ENCODE measurements at places on chromosomes 3 and 15. TPM values are rescaled to one million over a fixed set of nuclear protein-coding genes. Genes with fewer than 3 reads are reported as not detected.

CCDC71 gene
- total RNA-seq, result 35.8 TPM

DNA sequence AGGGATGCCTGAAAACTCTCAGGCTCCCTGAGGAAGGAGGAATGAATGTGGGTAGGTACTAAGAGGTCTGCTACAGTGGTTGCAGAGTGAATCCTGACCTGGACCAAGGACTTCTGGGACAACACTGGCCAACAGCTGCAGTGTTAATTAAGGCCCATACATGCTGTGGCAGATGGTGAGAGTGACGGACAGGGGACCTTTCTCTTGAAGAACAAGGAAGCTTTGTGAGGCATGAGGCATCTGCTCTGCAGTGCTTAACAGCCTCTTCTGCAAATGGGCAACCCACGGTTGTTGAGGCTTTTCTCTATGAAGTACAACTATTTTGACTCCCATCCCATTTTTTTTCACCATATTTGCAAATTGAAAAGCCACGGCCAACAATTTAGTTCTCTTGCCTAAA, 26.6 kb upstream of the ACAN start:
- no peak for DNase-seq

- DNase-seq, result no peak
Observed at GRCh38 chr3:58206406-58207011, 4.3 kb downstream of the DNASE1L3 start.

DNA sequence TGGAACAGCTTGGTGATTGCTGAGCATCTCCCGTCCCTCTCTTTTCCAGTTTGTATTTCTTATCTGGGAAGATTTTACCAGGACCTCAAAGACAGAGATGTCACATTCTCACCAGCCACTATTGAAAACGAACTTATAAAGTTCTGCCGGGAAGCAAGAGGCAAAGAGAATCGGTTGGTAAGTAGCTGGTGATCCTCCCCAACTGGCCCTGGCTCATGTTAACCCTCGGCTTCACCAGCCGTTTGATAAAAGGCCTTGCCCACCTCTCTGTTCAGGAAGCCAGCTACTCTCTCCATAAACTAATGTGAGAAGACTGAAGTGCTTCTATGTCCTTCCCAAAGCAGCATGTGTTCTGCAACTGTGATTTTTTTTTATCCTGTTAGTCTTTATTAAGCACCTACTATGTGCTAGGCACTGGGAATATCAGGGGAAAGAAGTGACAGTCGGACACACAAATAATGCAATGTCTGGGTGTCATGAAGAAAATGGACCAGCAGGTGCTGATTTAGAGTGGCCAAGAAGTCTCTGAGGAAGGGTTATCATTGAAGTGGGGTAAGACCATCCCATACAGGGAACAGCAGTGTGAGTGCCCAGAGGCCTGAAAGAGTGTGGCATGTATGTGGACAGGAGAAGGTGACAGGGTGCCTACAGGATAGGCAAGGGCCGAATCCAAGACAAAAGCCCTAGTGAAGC, 1.2 kb downstream of the MANF start:
- no peak for DNase-seq

MESP2 gene
- total RNA-seq, result not detected

GRCh38 chr3:5376761-5377160, 189.3 kb downstream of the EDEM1 start:
- no peak for DNase-seq

All from T-cell (primary cell).